ENCODE measurements at places on chromosomes 12 and 14. TPM values are rescaled to one million over a fixed set of nuclear protein-coding genes. Genes with fewer than 3 reads are reported as not detected.

The CCDC197 gene
- total RNA-seq: not detected

The GLS2 gene
- 0.72 TPM for total RNA-seq

DNA sequence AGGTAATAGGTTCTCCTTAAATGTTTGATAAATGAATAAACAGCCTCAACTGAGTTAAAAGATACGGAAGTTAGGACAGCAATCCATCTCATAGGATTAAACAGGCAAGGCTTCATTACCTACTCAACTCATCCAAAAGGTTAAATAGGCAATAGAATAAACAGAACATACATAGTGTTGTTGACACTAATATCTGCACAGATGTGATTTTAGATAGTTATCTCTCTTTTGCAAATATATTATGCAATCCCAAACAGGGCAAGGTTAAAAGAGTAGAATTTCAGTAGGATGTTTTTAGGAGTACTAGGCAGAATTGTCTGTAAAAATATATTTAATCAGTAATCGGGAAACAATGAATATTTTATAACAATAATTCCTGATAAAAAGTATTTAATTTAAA, 276.3 kb downstream of the CPNE8 start:
- no peak for DNase-seq

DNA sequence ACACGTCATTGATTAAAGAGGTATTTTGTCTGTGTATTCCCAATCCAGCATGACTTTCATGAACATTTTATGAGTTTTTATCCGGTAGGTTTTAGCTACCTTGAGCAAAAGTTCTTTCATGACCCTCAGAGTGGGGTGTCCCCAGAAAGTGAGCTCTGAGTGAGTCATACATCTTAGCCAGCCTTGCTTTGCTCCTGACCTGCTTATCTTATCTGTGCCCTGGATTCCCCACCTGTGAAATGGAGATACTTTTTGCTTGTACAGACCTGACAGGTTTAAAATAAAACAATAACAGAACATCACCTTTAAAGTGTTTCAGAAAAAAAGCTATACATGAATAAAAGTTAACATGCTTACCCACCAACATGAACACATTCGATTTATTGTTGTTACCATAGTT, 202.8 kb upstream of the SOX5 start:
- no peak for DNase-seq

DNA sequence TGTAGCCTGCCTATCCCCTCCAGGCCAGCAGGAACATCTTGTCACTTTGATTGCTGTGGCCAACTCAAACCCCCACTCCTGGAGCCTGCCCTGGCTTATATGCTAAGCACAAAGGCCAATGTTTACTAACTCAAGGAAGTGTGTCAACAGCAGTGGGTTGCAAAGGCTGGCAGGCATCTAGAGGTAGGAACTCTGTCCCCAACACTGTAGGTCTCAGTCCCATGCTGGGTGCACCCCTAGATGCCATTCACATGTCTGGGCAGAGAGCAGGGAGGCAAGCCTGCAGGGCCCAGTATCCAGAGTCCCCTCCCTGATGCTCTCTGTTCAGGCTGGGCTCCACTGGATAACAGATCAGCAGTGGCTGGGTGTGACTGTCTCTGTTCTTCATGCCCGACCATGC, 1.6 kb upstream of the HPD start:
- DNase-seq: no peak

DNA sequence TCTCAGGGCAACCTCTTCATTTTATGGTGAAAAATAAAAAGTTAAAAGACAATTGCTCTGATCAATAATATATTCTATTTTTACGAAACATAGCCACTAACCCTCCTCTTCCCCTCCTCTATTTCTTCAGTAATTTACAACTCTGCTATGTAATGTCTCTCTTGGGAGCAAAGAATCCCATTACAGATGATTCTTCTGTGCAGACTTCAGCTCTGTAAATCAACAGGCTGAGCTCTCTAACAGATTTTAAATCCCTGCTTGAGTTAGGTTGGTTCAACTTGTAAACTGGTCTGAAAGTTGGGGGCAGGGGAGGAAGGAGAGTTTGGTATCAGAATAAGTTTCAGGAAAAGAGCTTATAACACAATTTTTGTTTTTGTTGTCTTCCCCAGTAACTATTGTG, 151.0 kb downstream of the SLC25A21 start:
- no peak for DNase-seq

- no peak for DNase-seq
These were observed 51.5 kb upstream of the CAND1 start for GRCh38 chr12:67217647-67218046.

The KRT2 gene
- 0.48 TPM for total RNA-seq

The CCDC175 gene
- total RNA-seq: 0.96 TPM

- DNase-seq: no peak
These were observed 74.9 kb downstream of the PPP2R5E start for GRCh38 chr14:63468294-63468693.

The E2F7 gene
- total RNA-seq: 1.7 TPM

DNA sequence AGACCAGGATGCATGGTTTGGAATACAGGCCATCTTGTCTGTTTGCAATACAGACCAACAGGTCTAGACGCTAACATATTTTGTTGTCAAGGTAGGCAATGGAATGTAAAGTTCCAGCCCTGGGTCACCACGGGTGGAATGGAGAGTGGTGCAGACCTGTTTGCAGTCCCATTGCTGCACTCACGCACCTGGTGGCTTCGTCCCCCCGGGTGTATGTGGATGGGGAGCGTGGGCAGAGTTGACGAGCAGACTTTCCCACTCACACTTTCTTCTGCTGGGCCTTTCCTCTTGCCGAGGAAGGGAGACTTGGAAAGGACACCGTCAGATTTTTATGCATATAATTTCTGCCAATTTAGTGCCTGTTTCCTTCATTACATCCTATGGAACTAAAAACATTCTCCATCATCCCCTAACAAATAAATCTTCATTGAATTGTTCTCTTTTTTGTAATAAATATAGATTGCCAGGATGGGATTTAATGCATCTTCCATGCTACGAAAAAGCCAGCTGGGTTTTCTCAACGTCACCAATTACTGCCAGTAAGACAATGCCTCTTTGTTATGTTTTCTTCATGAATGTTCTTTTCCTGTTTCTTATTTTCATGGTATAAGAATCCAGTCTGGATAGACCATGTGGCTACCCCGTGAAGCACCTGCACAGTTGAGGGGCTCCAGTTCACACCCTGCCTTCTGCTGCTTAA, 15.2 kb downstream of the DCAF4 start:
- no peak for DNase-seq

The AQP2 gene
- 0.24 TPM for total RNA-seq

The PZP gene
- 2.6 TPM for total RNA-seq

The MFAP5 gene
- 53.0 TPM for total RNA-seq

DNA sequence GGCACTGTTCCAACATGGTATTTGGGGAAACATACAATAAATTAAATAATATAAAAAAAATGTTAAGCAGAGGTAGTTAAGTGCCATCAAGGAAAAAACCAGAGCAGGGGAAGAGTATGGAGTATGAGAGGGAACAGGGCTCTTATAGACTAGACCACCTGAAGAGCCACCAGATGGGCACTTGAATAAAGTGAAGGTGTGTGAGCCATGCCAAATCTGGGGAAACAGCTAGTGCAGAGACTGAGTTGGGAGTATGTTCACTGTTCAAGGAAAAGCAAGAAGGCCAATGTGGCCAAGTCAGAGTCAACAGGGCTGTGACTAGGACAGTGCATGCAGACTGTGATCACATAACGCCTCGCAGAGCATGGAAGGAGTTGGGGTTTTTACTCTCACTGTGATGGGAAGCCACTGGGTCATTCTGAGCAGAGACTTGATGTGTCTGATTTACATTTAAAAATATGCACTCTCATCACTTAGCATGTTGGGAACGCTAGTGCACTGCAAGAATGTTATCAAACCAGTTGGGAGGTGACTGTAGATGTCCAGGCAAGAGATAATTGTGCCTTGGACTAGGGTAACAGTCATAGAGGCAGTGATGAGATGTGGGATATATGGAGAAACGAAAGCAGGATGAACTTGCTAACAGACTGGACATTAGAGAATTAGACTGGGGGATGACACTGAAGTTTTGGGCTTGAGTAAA, 25.6 kb downstream of the NDUFA12 start:
- DNase-seq: no peak

DNA sequence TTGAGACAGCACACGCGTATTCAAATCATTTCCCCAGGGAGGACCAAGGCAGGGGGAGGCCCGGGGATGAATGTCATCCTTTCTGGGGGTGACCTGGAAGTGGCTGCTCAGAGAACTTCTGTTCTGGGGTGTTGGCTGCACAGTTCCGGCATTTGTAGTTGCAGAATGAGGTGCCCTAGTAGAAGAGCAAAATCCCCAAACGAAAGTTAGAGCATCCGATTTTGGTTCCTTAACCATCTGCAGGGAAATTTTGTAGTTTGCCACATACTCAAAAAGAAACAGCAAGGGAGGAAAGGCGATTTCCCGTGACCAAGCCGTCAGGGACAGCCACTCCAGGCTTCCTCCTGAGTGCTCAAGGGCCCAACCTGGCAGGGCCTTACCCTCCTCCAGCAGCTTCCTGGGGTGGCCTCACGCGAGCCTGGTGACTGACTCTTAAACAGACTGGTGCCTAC, 13.0 kb upstream of the TRAF3 start:
- no peak for DNase-seq

The SDS gene
- total RNA-seq: 2.4 TPM

DNA sequence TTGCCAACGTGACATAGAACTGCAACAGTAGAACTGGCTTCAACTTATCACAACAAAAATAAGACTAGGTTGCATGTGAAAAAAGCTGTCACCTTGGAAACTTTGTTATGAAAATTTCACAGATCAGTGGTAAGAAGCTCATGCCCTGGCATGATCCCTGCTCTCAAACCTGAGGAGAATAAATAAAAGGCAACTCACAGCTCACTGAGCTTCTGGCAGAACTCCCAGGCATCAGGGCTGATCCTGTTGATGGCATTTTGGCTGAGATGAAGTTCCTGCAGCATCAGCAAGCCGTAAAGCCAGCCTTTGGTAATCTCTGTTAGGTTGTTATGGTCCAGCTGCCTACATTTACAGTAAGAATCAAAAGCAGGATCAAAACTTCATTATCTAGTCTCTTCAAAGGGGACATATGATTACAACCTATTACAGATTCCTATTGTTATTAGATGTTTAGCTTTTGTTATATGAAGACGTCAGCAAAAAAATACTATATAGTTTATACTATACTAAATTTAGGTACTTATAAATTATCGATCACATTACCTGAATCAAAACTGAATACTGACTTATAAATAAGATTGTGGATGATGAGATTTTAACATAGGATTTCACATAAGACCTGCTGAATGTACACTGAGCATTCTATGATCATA, 32.0 kb downstream of the LRIG3 start:
- peak; percentile 96 for DNase-seq

The SLC16A7 gene
- 41.2 TPM for total RNA-seq

- no peak for DNase-seq
These were observed 217.0 kb downstream of the SLC25A21 start for GRCh38 chr14:36955376-36955775.

DNA sequence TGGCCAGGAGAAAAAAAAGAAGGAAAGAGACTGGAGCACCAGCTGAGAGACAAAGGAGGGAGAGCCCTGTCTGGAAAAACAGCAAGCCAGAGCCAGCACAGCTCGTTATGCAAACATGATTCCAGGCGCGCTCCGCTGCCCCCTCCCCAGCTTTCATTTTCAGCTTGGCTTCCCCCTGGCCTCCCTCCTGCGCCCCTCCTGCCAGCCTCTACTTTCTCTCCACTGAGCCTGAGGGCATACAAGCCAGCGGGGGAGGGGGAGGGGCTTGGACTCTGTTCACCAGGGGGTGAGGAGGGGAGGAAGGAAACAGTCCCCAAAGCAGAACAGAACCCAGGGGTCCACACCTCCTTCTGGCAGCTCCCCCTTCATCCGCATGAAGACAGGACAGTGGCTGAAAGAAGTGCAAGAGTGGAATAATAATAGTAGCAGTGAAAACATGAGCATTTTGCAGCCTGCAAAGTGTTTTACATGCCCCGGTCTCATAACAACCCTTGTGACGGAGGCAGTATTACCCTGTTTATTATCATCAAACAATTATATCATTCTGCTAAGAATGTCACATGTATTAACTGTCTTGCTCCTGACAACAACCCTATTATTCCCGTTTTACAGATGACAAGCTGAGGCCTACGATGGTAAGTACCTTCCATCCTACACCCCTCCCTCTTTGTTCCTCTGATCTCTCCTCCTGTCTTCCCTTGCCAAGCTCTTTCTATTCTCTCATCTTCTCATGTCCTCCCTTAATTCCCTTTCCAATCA, 24.2 kb downstream of the SMUG1 start:
- no peak for DNase-seq

- no peak for DNase-seq
These were observed 54.7 kb upstream of the DDX11 start for GRCh38 chr12:31018790-31019505.

The OTUB2 gene
- 1.9 TPM for total RNA-seq

The IGF1 gene
- total RNA-seq: 18.1 TPM

GRCh38 chr12:108701779-108702441, 29.4 kb downstream of the CORO1C start:
- peak; percentile 62 for DNase-seq

DNA sequence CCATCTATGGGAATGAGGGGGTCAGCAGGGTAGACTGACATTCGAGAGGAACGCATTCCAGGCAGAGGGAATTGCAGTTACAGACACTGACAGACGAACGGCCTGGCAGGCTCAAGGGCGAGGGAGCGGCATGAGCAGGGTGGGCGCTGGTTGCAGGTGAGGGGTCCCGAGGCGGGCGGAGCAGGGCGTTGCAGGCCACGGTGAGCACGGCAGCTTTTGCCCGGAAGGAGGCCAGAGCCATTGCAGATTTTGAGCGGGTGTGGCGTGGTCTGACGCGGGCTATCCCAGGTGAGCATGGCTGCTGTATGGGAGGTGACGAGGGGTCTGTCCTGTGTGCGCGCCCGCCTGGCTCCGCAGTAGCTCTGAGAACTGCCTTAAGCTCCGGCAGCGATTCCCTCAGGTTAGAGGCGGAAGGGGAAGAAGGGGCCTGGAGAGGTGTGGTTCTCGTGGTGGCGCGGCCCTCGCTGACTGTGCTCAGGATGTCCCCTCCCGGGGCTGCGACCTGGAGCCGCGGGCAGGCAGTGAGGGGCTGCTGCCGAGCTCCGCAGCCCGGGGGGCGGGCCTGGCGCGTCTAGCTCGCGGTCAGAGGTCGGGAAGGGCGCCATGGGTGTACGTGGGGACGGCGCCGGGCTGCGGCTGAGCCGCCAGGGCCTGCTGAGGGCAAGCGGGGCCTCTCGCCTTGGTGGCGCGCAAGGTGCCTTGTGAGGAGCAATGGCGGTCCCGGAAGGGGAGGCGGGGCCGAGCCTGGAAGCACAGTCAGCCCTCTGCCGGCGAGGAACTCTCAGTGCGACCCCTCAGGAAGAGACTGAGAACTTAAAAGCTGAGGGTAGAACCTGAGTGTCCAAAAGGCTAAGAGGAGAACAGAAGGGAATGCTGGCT, 177.1 kb downstream of the CACNA1C start:
- peak; percentile 21 for DNase-seq

The LBHD2 gene
- not detected for total RNA-seq

GRCh38 chr14:81613341-81614045, 79.8 kb upstream of the SEL1L start:
- no peak for DNase-seq
